ENCODE measurements at places on chromosomes 16 and 17.
A peak's percentile ranks its signal among the peaks of the same experiment; 100 is the strongest.

DNA sequence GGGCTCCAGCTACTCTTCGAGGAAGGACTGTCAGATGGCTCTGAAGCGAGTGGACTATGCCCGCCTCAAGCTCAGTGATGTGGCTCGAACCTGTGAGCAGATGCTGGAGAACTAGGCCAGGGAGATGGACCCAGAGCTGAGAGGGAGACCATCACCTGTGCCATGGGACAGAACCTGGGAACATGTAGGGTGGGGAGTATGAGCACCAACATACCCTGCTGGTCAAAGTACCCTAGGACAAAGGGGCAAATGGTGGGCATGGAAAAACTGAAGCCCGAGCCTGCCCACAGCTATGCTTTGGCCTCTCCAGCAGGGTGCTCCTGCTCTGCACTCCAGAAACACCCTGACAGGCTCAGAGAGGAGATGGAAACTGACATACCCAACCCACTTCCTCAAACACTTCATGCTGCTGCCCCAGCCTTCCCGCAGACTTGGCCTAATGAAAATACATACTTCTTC, 1.9 kb downstream of the MED11 start:
- DNase-seq, result no peak

DNA sequence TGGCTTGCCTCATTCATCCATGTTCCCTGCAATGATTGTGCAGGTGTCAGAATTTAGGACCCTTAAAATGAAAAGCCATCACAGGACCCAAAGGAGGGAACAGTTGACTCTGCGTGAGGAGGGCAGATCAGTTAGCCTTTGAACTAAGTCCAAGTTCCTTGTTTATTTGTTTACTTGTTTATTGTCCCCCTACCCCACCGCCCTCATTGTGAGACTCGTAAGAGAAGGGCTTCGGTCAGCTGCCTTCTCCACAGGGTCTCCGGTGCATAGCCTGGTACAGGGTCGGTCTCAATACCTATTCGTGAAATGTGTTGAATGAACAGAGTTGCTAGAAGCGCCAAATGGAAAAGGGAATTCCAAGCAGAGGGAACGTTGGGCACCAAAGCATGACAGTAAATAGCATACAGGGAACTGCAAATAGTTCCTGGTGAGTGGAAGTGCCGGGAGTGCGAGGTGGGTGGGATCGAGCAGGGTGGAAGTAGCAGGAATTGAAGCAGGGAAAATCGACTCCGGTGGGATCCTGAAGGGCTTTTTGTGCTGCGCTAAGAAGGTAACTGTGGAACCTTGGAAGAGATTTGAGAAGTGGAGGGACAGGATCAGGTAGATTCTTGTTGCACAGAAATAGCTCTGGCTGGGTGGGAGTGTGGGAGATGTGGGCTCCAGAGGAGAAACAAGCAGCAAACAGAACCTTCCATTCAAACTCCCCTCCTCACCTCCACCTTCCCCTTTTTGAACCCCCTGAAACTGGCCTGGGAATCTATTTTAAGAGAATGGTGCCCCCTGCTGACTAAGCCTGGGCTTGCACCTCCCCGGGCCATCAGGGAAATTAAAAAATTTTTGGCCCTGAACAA, 12.7 kb downstream of the SLC35B1 start:
- DNase-seq, result peak; percentile 37

- no peak for DNase-seq
Measured at GRCh38 chr16:337975-338575, 14.4 kb downstream of the AXIN1 start.

- no peak for DNase-seq
Measured at GRCh38 chr17:8894202-8894671, 26.8 kb upstream of the PIK3R6 start.

- DNase-seq, result no peak
Measured at GRCh38 chr17:7398612-7399011, 4.3 kb upstream of the PLSCR3 start.
